Hair follicle dermal papilla cell (primary cell): ENCODE measurements at places on chromosomes 16 and 17. TPM values are rescaled to one million over a fixed set of nuclear protein-coding genes. Genes with fewer than 3 reads are reported as not detected.

CRYBA1 gene
- 0.32 and 0.97 TPM in 2 replicates for total RNA-seq

POLR3K gene
- total RNA-seq: 0.97 and 1.1 TPM in 2 replicates

KRT33A gene
- total RNA-seq: not detected in 2 replicates

SEPTIN1 gene
- total RNA-seq: 0.12 and 0.32 TPM in 2 replicates

ARL5C gene
- not detected in 2 replicates for total RNA-seq
